ENCODE measurements at places on chromosomes 5 and 9. TPM values are rescaled to one million over a fixed set of nuclear protein-coding genes. Genes with fewer than 3 reads are reported as not detected.

DNA sequence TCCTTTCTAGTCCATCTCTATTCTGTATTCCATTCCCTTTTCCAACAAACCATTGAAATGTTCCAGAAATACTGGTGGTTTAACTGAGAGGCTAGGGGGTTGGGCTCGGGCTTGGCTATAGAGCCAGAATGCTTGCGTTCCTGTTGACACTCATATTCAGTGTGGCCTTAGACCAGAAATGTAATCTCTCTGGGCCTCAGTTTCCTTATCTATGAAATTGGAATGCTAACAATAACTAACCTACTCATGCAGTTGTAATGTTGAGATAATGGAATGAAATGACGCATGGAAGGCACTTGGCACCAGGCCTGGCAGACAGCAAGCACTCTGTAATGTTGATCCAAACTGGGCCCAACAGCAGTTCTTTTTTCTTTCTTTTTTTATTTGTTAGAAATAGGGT is 26.8 kb downstream of the JADE2 start:
- DNase-seq = no peak

GRCh38 chr5:80127116-80127552 is 92.0 kb downstream of the THBS4 start:
- no peak for DNase-seq

- DNase-seq = no peak
Observed at GRCh38 chr9:136307215-136307750, 3.4 kb upstream of the CCDC187 start.

DNA sequence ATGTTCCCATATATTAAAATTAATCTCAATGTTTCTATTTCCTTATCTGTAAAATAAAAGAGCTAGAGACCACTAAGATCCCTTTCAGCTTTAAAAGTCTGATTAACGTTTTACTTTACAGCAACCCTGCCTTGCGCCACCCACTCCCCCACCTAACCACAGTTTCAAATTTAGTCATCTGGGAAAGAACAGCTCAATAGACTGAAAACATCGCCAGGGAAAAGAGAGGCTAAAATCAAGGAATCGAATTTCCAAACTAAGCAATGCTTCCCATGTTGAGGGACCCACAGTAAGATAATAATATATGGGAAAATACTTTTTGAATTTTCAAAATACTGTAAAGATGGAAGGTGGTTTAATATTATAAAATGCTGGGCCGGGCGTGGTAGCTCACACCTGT is 6.6 kb downstream of the SAXO1 start:
- DNase-seq = no peak

The SNX2 gene
- total RNA-seq = 58.3 TPM

The IL17B gene
- total RNA-seq = not detected

The FST gene
- total RNA-seq = 3.0 TPM

GRCh38 chr5:89698028-89698427 is 711.5 kb downstream of the CETN3 start:
- no peak for DNase-seq

The NR4A3 gene
- 8.7 TPM for total RNA-seq

DNA sequence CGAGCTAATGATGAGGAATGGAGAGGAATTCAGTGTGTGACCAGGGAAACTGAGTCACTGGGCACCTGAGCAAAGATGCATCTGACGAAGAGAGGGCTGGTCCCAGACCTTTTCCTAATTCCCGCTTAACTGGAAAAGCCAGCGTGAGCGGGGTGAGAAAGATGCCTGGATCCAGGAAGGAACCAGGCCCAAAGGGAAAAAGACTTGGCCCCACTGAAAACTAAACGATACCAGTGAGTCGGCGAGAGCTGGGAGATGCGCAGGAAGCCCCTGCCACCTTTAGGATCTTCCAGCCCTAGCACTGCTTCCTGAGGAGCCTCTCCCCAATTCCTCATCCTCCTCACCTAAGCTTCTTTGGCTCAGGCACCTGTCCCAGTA is 499 bp upstream of the FCHSD1 start:
- DNase-seq = no peak

The FREM1 gene
- total RNA-seq = 1.4 TPM

DNA sequence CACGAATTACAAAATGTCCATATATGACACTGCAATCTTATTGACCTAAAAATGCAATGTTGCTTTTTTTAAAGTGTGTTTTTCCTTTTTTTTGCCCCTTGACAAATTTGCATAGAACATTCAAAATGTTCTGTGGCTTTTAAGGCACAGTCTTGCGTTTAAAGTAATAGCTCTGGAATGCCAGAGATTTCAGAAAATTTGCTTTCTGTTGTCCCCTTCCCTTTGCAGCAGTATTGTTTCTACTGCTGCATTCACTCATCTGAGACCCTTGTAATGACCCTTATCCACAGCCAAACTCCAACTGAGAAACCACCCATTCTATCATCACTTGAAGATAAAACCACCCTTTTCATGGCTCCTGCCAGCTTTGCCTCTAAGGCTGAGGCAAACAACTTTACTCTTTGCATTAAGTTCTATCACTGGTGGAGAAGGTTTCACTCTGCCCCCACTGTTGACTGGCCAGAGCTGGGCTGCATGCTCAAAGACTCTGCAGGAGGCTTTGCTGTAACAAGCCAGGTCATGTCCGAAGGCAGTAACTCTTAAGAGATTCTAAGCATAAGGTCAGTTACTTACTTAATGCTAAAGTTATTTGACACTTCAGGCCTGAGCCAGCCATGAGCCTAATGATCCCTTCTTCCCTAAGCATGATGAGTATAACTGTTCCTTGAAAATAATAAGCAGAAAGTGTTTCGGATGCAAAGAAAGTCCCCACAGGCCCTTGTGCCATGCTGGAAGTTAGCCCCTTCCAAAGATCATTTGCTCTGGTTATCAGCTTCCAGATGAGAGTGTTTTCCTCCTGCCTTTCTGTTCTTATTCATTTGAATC is 101.9 kb downstream of the CD180 start:
- DNase-seq = no peak

The CYLC2 gene
- not detected for total RNA-seq

The C9orf50 gene
- not detected for total RNA-seq

DNA sequence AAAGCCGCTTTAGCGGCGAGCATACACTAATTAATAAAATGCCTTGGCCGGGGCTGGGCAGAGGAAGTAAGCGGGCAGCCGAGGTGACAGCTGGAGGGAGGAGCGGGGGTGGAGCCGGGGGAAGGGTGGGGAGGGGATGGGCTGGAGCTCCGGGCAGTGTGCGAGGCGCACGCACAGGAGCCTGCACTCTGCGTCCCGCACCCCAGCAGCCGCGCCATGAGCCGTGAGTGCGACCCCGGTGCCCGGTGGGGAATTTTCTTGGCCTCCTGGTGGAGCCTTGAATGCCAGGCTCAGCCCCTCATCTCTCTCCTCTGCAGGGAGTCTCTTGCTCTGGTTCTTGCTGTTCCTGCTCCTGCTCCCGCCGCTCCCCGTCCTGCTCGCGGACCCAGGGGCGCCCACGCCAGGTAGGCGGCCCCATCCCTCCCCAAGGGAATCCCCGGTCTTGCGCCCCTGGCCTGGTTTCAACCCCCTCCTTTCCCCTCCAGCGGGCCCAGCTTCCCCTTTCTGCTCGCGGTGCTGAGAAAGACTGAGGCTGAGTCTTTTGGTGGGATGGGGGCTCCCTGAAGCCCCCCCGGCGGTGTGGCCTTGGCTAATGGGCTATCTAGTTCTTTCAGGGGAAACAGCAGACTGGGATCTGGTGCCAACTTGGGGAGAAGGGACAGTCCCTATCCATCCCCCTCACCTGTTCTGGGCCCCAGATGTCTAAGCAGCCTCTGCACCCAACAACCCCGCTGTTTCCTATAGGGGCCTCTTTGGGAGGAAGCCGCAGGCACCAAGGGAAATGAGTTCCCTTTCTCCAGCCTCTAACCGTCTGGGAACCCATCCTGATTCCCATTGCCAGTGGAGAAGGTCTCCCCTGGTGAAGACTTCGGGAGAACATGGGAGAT is at the start of gene PTGS1:
Gene PTGS1, plus strand, starts transcription at position 156 of the 887 bp plus-strand sequence. Its CDS starts 61 bp downstream, at position 217.
- no peak for DNase-seq

- DNase-seq = no peak
Observed at GRCh38 chr5:138469540-138470321, 4.5 kb downstream of the EGR1 start.

The CDH9 gene
- 34.2 TPM for total RNA-seq

The KLF9 gene
- 16.8 TPM for total RNA-seq

DNA sequence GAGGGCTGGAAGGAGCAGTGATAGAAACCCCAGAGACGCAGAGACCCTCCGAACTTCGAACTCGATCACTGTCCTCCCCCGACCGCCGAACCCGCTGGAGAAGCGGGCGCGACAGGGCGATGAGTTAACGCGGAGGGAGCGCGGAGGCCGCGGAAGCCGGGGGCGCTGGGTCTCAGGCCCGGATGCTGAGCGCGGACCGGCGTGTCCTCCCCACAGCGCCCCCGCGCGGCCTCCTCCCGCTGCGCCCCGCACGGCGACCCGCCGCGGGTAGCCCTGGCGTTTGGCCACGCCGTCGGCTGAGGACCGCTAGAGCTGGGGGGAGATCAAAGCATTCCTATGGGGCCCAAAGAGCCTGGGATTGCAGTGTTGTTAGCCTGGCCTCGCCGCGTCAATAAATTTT is 7.7 kb upstream of the DMRT2 start:
- no peak for DNase-seq

DNA sequence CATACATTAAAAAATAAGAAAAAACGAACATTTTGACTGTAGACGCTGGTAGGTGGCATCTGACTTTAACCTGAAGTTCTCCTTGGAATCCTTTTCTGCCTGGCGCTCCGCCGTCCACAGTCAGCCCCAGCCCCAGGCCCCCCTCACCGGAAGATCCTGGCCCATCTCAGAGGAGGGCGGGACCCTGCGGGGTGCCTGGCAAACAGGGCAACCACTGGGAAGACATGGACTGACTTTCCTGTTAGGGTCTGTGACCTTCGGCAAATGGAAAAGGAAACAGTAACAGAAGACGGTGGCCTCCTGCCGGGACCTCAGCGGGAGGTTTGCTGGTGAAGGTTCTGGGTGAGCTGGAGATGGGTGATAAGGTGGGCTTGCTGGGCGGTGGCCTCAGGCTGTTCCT is 11.7 kb upstream of the EGR1 start:
- no peak for DNase-seq

The MAPKAP1 gene
- total RNA-seq = 37.6 TPM

DNA sequence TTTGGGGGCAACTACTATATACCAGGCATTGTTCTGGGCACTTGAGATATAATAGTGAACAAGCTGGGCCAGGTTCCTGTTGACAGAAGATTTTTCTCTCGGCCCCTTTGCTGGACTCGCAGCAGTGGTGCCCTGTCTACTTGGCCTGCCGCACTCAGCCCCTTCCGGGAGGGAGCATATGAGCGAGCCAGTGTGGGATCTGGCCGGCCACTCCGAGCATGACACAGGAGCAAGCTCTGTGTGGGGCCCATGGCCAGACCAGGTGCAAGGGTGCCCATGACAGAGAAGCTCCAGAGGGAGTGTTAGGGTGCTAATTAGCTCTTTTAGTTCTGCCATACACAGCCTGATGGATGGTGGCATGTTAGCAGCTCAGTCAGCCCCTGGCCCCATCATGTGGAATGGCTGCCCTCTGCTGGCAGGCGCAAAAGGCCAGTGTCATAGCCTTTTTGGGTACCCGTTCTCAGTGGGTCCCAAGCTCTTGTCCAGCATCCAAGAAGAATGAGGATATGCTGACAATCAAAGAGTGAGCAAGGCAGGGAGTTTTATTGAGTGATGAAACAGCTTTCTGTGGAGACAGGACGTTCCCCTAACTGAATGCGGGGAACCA is 9.3 kb upstream of the KIF4B start:
- DNase-seq = no peak

The KIF4B gene
- 0.16 TPM for total RNA-seq

DNA sequence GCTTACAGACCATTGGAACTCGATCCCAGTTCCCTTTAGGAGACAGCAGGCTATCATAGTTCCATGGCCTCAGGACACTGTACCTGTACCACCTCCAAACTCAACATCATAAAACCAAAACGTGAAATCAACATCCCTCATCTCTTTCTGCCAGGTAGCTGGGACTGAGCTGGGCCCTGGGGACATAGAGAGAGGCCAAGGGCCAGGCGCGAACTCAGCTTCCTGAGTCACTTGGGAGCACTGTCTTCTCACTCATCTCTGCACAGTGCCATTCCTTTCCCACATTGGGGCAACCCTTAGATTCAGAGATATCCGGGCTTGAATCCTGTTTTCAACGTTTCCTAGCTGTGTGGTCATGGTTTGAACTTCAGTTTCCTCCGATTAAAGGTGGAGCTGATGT is 12.2 kb downstream of the DAB2IP start:
- no peak for DNase-seq

GRCh38 chr5:107655831-107656230 is 14.9 kb downstream of the EFNA5 start:
- DNase-seq = no peak

DNA sequence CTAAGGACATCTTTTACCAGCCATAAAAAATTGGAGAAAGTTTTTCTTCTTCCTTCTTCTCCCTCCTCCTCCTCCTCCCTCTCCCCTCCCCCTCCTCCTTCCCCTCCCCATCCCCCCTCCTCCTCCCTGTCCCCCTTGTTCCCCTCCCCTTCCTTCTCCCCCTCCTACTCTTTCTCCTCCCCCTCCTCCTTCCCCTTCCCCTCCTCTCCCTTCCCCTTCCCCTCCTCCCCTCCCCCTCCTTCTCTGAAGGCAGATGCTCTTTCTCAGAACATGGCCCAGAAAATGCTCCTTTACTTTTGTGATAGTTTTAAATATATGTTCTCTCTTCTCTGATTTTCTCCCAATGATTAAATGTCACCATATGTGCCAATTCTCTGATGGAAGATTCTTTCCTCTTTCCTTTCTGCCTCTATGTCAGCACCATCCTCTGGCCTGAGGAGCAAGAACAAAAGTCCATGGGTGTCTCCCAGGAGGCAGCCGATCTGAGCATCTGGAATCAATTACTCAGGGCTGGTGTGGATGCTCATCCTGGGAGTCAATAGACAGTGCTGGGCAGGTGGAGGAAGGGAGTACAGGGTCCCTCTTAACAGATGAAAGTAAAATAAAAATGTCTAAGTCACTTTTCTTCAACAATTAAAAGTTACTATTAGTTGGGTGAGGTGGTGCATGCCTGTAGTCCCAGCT is 63.0 kb upstream of the GNA14 start:
- no peak for DNase-seq

GRCh38 chr5:101897914-101898313 is 398.2 kb downstream of the SLCO4C1 start:
- DNase-seq = no peak

DNA sequence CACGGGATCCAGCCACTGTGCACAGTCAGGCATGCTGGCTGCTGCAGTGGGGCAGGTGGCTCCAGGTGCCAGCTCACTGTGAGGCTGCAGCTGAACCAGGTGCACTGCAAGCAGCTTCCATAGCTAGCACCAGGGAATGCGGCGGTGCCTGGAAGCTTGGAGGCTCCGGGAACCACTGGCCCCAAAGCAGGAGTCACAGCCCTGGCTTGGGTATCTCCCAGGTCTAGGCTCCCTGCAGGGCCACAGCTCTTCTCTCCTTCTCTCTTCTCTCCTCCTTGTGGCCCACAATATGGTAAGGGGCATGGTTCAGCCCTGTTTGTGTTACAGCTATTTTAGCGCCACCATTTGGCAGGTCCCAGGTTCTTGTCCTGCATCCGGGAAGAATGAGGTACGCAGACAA is 6.7 kb upstream of the MTMR12 start:
- no peak for DNase-seq

The CRHBP gene
- 2.3 TPM for total RNA-seq

All from occipital lobe (tissue), 3 donors.